Activated effector memory CD4-positive, alpha-beta T cell treated with anti-CD3 and anti-CD28 coated beads, Interleukin-2, amount 50 U/mL, for 16 hours (primary cell): ENCODE measurements at places on chromosomes 12 and 14.

DNA sequence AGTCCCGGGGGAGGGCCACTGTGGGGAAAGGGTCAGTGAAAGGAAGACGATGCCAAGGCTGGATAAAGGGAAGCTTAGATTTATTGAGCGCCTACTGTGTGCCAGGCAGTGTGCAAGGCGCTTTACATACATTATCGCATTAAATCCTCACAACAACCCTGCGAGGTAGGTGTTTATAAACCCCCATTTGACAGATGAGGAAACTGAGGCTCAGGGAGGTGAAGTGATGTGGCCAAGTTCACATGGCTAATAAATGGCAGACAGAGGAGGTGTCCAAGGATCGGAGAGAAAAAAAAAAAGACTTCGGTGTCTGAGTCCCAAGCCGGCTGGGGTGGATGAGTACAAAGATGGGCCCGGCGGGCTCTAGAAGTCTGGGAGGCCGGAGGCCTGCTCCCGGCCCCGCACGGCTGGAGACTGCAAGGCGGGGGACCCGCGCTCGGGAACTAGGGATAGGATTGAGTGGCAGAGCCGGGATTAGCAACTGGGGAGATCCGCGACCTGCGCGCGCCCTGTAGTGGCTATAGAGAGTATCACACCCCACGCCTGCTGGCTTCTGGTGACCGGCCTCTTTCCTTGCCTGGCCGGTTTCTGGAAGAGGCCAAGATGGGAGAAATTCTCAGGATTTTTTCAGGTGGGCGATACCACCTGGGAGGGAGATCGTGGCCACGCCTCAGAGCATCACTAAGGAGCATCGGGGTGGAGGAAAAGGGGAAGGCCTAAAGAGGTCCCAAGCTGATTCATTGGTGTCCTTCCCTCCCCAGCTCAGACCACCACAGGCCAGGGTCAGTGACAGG is 3.9 kb downstream of the DDN start:
- DNase-seq, result peak; percentile 79

GRCh38 chr14:103656031-103656755 is 27.2 kb downstream of the KLC1 start:
- no peak for DNase-seq

DNA sequence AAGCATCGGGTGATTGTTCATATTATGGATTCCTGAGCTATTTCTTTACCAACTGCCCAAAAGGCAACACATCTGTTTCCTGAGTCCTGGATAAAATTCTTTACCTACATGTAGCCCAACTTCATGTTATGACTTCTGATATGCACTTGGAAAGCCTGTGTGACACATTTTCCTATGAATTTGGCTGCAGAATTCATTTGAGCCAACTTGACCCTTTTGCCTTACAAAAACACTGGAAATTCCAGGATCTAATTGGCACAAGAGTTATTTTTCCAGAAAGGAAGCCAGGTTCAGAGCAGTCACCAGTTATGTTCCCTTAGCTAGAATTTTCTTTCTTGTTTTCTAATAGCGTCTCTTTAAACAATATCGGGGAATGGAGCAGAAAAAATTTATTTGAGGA is 202.5 kb upstream of the LRIG3 start:
- no peak for DNase-seq

DNA sequence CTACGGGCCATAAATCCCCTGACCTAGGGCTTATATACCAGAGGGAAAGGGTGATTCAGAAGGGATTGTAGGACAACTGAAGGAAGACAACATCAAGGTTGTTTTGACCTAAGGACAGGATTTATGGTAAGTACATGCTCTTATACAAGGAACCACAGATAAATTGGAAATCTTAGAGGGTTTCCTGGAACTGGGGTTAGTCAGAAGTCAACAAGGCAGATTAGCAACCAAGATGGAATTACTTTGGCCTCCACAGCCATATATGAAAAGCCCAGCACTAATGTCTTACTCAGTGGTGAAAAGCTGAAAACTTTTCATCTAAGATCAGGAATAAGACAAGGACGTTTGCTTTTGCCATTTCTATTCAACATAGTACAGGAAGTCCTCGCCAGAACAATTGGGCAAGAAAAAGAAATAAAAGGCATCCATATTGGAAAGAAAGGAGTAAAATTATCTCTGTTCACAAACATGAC is 5.4 kb downstream of the TMBIM4 start:
- DNase-seq, result no peak

- peak; percentile 70 for DNase-seq
These were observed 72.4 kb upstream of the USP44 start for GRCh38 chr12:95623554-95624170.
